SIG-M5 (cell line): ENCODE measurements at places on chromosomes 4 and X.

- no peak for DNase-seq
Observed at GRCh38 chr4:147843162-147843561, 111.3 kb downstream of the ARHGAP10 start.

DNA sequence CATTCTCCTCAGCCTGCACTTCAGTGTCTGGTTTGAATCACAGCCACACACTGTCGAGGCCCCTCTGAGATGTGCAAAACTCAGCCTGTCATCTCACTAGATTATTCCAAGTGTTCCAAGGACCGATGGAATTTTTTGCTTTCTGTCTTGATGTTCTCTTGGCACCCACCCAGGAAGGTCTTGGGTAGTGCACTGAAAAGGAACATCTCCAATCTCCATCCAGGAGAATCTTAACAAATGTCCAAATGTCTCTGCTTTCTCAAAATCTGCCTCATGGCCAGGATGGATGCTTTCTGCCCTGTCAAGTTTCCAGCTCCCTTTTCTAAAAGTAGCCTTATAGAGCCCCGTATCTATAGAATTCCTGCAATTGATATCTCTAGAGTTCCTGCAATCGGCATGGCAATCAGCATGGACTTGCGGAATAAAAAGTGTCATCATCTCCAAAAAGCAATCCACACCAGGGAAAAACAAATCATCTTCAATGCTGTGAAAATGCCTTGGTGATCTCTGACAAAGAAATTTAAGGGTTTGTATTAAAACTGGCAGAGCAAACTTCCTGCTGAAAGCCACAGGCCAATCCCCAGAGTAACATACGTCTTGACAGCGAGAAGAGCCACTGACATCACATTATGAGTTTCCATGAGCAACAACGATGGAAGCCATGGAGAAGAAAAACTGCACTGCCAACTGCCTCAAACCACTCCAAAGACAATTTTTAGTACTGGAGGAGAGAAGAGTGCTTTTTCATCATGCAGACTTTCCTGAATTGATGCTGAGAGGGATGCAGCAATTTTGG lies 215.3 kb upstream of the FAM9B start:
- no peak for DNase-seq

- no peak for DNase-seq
Observed at GRCh38 chrX:25531096-25531495, 515.3 kb upstream of the ARX start.

DNA sequence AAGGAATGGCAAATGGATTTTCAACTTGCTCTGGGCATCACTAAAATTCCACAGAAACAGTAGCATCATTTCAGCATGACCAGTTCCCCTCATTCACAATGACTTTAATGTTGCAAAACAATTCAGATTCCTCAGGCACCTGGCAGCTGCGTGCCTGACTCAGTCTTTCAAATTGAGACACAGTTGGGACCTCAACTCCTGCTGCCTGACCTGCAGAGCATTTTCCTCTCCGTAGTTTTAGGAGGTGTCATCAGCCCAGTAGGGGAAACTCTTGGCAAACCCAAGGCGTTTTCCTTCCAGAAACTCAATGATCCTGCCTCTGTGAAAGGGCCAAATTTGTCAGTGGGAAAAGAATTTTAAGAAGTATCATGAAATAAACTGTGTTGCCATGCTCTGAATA lies 388.9 kb downstream of the SPRY1 start:
- no peak for DNase-seq

DNA sequence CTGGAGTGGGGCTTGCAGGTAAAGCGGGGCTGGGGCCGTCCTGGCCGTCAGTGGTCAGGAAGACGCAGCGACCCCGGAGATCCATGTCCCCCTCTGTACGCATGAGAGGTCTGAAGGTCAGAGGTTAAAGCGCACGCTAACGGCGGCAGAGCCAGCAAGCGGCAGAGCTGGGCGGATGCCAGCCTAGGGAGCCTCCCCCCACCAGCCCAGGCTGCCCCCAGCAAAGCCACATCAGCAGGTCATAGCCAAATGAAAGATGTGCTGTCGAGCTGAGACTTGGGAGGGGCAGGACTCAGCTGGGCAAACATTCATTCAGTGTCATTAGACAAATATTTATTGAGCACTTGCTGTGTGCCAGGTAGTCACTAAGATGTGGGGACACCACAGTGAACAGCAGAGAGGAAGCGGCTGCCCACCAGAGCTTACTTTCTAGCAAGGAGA lies 593 bp upstream of the JAKMIP1 start:
- DNase-seq: no peak
